ENCODE measurements at places on chromosomes 1 and 21.

- no peak for DNase-seq
These were observed 1.2 kb upstream of the CAMK2N1 start for GRCh38 chr1:20487236-20487590.

DNA sequence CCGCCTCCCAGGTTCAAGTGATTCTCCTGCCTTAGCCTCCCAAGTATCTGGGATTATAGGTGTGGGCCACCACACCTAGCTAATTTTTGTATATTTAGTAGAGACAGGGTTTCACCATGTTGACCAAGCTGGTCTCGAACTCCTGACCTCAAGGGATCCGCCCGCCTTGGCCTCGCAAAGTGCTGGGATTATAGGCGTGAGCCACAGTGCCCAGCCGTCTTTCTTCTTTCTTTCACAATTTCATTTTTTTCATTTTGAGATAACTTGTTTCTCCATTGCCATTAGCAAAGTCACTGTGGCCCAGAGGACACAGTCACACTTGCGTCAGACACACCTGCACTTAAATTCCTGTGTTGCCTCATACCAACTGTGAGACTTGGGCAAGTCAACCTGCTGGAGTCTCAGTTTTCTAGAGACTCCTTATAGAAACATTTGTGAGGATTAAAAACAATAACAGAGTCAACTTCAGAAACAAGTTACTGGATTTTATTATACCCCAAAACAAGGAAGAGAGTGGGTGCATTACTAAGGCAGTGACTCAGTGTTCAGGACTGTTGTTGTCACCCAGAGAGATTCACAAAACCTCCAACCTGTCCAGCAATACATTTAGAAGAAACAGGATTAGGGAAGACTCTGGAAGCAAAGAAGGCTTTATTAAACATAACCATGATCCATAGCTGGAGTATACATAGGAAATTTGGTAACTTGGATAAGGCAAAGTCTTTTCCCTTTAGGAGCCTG, 2.6 kb downstream of the TEDDM1 start:
- DNase-seq, result no peak

GRCh38 chr1:236137285-236137852, 5.0 kb upstream of the GPR137B start:
- DNase-seq, result no peak

DNA sequence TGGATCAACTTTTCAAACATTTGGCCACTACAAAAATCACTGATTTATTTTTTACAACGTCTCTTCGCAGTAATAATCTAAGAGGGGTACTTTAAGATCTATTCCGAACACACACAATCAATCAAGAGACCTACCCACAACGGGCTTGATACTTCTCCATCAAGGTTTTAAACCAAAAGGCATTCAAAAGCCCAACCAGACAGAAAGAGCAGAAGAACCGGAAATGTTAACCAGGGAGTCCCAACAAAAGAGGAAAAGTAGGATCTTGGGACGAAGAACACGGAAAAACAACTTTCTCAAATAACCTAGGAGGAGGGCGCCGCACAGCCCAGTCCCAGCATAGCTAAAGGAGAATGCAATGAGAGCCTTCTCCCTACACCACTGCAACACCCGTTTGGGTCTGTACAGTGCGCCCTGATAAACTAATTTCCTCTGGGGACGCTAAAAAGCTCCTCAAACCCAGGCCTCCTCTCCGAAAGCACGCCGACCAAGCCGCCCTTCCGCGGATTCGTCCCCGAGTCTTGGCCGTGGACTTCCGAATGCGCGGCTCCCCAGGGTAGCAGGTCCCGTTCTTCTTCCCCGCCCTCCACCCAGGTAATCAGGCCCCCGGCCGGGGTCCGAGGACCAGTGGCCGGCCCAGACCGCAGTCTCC, 623 bp downstream of the RPL22 start:
- no peak for DNase-seq

GRCh38 chr1:60906526-60906925, 175.8 kb upstream of the NFIA start:
- DNase-seq, result no peak

- DNase-seq, result no peak
These were observed 12.0 kb downstream of the VAV3 start for GRCh38 chr1:107952989-107953388.

DNA sequence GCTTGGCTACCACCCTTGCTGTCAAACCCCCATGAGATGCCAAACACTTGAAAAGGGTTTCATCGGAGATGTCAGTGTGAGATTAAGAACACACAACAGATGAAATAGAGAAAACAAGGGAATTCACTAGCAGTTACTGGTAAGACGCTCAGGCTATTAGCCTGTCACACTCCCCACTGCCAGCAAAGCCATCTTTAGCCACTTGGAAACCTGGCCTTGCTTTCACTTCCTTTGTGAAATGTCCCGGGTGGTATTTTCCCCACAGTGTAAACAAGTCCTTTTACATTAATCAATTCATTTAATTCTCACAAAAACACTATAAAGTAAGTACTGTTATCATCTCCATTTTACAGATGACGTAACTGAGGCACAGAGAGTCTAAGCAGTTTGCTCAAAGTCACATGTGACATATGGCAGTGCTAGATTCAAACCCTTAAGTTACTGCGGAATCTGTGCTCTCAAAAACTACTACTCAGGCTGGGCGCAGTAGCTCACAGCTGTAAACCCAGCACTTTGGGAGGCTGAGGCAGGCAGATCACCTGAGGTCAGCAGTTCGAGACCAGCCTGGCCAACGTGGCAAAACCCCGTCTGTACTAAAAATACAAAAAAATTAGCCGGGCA, 32.7 kb upstream of the KHDRBS1 start:
- peak; percentile 52 for DNase-seq

GRCh38 chr1:28113242-28113572, 24.8 kb upstream of the EYA3 start:
- DNase-seq, result no peak

GRCh38 chr1:4084048-4084431, 184.0 kb upstream of the C1orf174 start:
- no peak for DNase-seq

- peak; percentile 67 for DNase-seq
These were observed 26.9 kb downstream of the ITPKB start for GRCh38 chr1:226711976-226712741.

- DNase-seq, result no peak
These were observed at the start of gene NES for GRCh38 chr1:156676820-156677615. NES (minus strand) TSS chr1:156677407; CDS start chr1:156677264, 143 bp downstream.

- DNase-seq, result no peak
These were observed 35.4 kb downstream of the PKP1 start for GRCh38 chr1:201318504-201319340.

DNA sequence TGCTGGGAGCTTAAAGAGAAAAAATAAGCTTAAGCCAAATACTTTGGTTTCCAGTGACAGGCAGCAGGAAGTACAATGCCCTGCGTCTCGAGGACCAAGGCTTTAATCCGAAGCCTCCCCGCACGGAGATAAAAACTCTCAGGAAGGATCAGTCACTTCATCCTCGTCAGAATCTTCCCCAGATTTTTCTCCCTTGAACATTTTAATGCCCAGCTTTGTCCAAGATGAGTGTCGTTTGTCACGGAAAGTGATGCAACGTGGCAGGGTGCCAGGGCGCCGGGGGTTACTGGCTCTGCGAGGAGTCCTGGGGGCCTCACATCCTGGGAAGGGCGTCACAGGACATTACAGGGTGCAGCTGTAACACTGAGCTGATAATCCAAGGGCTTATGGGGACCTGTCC, 25.2 kb upstream of the PCBP3 start:
- no peak for DNase-seq

DNA sequence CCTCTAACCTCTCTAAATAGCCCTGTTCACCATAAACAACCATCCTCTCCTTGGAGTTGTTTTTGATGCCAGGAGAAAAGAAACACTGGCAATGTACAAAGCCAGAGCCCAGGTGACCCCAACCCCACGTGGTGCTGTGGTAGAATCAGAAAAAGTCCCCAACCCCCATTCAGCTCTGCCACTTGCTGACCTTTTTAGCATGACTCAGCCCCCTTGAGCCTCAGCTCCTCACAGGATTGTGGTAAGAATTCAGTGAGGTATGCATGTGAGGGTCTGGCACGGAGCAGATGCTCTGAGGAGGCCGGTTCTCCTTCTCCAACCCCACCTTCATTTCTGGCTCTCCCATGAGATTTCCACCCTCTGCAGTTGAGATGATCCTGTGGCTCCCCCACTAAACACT, 11.1 kb upstream of the CHI3L1 start:
- no peak for DNase-seq

DNA sequence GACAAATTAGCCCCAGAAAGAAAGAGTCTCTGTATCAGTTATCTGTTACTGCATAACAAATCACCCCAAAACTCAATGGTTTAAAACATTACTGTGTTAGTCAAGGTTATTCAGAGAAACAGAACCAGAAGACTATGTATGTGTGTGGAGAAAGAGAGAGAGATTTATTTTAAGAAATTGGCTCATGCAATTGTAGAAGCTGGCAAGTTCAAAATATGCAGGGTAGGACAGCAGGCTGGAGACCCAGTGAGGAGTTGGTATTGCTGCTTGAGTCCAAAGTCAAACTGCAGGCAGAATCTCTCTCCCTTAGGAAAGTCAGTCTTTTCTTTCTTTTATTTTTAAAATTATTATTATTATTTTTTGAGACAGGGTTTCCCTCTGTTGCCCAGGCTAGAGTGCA, 50.2 kb upstream of the TNR start:
- DNase-seq, result no peak

GRCh38 chr1:184218458-184219075, 167.0 kb downstream of the TSEN15 start:
- no peak for DNase-seq

- DNase-seq, result no peak
These were observed 31.3 kb downstream of the PTGFRN start for GRCh38 chr1:116940814-116941599.

Data from GM06990 (cell line).